ENCODE measurements at places on chromosomes 1 and 21. TPM values are rescaled to one million over a fixed set of nuclear protein-coding genes. Genes with fewer than 3 reads are reported as not detected.

CR1 gene
- polyA plus RNA-seq, result 0.12 TPM

GIPC2 gene
- polyA plus RNA-seq, result 0.28 TPM

DIO1 gene
- not detected for polyA plus RNA-seq

AMY2A gene
- not detected for polyA plus RNA-seq

OR14A16 gene
- not detected for polyA plus RNA-seq
